ENCODE measurements at places on chromosomes 6 and 20.
A peak's percentile ranks its signal among the peaks of the same experiment; 100 is the strongest.

DNA sequence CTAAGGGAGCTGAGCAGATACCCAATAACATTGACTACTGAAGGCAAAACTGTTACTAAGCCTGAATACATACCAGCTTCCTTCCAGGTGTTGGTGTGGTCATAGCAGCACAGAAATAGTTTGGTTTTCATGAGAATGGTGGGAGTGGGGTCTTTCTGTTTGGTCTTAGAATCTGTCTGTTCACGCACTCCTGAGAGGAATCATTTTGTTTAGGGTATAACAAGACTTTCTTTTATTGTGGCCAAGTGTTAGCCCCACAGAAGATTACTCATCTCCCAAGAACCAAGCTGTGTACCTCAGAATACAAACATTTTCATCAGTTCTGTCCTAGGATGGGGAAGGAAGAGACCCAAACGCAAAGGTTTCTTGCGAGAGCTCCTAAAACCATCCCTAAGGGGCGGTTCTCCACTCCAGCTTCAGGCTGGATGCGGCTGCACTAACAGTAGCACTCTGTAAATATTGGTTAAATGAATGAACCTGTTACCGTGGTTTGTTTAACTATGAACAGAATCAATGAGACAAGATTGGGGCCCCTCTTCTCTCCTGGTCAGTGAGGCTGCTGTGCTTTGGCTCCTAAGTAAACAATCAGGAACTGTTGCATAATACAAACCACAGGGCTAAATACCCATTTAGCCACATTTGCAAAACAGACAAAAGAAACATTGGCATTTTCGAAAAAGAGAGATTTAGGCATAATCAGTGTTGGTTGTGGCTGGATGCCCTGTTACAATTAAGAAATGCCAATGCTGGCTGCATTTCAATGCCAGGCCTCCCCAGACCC lies 44.9 kb downstream of the SNAP25 start:
- no peak for DNase-seq

GRCh38 chr20:57025666-57026224 lies 240.7 kb downstream of the BMP7 start:
- no peak for DNase-seq

DNA sequence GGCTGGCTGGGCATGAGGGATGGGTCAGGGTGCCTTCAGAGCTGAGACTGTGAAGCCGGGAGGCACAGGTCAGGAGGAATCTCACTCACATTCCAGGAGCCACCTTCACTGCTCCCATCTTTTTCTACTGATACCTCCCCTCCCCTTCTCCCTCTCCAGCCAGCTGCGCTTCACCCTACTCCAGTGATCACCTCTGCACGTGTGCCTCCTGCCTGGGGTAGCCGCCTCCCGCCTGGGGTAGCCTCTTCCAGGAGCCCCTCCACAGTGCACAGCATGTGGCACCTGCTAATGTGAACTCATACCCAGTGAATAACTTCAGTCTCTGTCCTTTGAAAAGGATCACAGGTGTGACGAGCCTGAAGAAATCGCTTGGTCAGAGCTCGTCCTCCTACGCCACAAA lies 232.6 kb downstream of the TMEM242 start:
- DNase-seq: peak; percentile 33

DNA sequence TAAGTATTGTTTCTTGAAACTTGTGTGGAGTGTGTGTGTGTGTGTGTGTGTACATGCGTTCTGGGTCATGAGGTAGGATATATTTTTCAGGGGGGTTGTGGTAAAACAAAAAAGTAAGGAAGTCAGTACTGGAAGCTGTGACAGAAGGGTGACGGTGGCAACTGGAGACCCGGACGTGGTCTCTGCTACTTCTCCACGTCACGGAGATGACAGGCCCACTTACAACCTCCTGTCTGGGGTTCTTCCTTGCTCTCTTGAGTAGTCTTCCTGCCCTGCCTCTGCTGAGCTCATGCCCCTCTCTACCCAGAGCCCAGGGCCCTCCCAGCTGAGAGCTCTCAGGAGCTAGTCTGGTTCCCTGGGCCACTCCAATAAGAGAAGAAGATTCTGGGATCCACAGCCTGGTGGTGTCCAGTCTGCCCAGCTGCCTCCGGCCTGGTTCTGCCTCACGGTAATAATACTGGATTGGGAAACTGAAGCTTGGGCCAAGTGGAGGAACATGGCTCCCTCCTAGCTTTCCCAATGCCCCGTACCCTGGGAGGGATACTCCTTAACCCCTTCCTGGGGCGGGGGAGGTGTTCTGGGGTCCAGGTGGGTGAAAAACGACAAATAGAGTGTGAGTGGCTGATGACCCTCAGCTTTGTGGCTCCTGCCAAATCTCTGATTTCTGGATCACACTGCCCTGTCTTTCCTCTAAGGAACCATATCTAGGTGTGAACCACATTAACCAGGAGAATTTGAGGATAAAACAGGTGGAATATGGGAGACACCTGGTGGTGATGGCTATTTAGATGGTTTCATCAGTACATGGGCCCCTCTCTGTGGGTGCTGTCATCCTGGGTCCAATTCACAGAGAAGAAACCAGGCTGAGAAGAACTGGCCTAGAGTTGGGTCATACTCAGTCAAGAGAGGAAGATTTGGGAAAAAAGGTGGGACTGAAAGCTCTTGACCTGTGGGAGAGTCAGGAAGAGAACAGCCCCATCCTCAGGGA lies 27.2 kb downstream of the VEGFA start:
- no peak for DNase-seq

DNA sequence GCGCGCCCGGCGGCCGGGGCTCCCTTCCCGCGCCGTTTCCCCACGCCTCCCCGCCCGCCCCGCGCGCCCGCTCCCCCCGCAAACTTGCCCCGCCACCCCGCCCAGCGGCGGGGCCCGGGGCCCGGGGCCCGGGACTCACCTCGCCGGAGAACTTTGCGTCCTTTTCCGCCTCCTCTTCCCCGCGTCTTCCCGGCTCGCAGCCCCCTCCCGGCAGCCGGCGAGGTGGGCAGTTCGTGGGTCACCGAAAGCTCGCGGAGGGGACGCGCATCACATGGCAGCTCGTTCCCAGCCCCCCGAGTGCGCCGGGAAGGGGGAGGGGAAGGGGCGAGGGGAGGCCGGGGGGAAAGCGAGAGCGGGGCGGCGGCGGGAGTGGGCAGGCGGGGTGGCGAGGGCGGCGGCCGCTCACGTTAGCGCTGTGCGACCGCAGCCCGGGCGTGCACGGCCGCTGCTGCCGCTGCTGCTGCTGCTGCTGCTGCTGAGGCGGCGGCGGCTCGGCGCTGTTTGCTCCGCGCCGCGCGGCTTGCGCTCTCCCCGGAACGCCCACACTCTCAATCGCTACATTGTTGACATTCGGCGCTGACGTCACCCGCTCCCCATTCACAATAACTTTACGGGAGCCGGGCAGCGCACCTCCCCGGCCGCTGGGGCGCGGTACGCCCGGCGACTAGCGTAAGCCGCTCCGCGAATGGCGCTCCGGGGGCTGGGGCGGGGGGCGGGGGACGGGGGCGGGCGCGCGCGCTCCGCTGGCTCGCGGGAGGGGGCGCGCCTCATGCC lies at the start of gene BACH2:
Gene BACH2 (minus strand): TSS at position 503 of the 774 bp plus-strand sequence. CDS start 287,999 bp downstream, outside the sequence.
- peak; percentile 76 for DNase-seq

DNA sequence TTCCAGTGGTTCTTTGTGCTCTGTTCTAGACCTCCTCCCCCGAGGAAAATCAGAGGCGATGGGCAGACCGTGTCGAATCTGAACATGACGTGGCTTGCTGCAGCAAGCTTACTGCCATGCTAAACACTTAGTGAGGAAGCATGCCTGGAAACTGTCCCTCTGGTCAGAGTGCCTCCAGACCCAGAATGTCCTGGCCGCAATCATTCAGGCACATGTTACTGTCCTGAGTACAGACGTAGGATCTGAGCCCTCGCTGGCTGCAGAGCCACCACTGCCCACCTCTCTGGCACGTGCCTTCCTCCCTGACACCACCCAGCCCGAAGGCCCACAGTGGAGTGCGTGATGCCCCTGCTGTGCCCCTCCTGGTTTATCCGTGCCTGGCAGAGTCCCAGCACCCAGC lies 163.6 kb downstream of the SYNDIG1 start:
- DNase-seq: no peak

GRCh38 chr6:39425346-39426072 lies 103.0 kb upstream of the KCNK16 start:
- DNase-seq: no peak

DNA sequence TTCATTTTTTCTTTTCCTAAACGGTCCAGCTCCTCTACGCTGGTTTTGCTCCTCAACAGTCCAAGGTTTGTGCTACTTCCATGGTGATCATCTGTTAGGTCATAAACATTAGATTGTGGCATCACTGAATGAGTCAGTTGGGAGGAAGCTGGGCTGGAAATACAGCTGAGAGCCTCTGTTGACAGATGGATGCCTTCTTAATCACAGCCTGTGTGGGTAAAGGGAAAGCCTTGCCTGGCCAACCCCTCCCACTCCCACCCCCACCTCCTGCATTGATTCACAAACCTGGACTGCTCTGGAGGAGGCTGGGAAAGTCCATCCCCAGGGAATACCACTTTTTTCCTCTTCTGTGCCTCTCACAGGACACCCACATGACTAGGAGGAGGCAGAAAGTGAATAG lies 180.6 kb upstream of the CCN2 start:
- DNase-seq: no peak

- DNase-seq: no peak
Measured at GRCh38 chr20:41222703-41223102, 85.4 kb downstream of the PLCG1 start.

GRCh38 chr6:81636930-81637568 lies 115.4 kb downstream of the TENT5A start:
- DNase-seq: no peak

DNA sequence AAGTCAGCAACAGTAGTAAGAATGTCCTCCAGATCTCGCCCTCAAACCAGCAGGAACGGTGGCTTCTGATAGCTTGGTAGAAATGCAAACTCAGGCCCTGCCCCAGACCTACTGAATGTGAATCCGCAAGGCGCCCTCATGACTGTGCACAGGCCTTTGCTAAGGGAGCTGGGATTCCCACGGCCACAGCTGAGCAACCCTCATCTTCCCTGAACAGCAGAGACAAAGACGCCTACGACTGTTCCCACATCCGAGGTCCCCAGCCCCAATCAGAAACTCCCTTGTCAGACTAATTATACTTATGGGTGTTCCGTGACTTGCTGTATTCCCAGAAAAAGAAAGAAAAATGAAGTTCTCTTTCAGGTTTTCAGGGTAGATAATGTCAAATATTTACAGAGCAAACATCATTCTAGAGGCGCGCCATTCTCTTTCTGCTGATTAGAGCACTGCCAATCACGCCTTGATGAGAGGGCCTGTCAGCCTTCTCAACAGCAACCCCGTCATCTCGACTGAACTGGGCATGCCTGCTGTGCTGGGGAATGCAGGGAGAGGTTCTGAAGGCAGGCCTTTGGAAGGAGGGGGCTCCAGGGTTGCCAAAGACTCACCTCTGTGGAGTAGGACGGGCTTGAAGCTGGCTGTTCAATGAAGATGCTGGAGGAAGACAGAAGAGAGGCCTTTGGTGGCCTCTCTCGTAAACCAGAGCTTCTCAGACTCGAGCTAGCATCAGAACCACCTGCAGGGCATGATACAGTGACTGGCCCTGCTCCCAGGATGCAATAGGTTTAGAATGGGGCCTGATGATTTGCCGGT lies 79.9 kb downstream of the ZNF217 start:
- no peak for DNase-seq

- no peak for DNase-seq
Measured at GRCh38 chr6:89792881-89793280, 26.7 kb downstream of the MDN1 start.

DNA sequence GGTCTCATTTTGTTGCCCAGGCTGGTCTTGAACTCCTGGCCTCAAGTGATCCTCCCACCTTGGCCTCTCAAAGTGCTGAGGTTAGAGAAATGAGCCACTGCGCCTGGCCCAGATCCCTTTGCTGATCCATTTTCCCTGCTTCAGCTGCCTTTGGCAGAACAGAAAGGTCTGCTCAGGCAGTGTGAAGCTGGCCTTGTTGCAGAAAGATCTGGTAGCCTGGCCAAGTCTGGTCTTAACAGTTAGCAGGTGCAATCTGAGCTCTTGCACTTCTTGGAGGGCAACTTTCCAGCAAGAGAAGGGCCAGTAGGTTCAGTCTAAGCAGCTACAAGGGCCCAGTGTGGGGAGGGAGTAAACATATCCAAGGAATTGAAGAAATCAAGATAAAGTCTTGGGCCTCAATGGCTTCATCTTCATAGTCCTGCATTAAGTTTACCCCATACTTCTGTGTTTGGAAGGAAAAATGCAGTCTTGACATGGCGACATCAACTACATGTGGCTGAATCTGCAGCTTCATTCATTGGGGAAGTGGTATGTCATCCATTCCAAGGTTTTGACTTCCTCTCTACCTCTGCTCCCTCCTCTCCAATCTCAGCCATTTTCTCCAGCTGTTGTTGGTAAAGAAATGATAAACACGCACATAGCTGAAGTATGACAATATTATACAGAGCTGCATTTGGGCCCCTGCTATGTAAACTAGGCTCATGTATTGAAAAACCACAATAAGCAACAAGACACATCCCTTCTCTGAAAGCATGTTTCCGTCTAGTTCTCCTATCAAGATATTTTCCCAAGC lies 39.0 kb upstream of the NEDD9 start:
- no peak for DNase-seq

DNA sequence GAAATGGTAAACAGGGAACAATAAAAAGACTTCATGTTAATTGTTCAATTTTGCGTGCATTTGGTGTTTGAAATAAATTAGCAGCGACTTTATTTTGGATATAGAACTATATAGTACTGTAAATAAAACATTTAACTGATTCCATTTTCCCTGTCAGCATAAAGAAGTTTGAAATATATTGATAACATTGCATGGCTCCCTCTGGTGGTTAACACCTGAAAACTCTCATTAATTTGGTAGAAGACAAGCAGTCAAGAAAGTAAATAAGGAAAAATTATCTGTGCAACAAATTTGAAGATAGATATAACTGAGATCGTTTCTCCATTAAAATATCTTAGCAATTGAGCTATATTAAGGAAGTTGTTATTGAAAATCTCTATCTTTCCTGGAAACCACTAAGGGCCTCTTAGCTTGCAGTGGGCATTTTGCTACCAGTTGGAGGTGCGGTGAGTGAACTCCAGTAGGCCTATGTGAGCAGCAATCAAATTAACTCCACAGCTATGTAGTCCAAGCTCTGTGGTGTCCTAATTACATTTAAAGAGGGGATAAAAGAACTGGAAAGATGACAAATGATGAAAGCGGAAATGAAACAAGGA lies 435.7 kb upstream of the FKBP1C start:
- peak; percentile 4 for DNase-seq

- DNase-seq: no peak
Measured at GRCh38 chr6:46044881-46045617, 29.4 kb upstream of the CLIC5 start.

DNA sequence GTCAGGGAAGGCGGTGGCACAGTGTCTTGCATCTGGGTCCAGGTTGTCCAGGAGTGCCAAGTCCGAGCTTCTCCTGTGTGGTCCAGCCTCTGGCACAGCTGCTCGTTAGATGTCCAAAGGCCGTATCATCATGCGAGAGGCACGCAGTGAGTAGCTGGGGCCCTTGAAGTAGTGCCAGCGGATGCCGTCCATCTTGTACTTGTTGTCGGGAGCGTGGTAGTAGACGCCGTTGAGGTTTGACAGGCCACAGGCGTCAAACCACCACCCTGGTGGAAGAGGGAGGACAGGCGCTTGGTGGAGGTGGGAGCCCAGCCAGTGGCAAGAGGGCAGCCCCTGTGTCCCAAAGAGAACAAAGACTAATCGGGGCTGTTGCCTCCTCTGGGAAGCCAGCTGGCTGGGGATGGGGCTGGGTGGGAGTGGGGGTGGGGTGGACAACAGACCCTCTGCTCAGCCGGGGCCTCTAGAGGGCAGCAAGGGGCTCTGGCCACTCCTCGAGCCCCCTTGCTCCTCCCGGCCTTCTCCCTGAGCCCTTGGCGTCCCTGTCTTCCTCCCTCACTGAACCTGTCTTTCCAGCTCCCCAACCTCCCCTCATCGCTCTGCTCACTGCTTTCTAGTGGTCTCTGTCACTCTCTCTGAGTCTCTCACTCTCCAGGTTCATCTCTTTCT lies 39.5 kb downstream of the FAM110A start:
- DNase-seq: peak; percentile 43

GRCh38 chr6:143063631-143064030 lies 2.9 kb downstream of the AIG1 start:
- no peak for DNase-seq
